Thymus (tissue), 14 donors: ENCODE measurements at places on chromosomes 13 and 19.

DNA sequence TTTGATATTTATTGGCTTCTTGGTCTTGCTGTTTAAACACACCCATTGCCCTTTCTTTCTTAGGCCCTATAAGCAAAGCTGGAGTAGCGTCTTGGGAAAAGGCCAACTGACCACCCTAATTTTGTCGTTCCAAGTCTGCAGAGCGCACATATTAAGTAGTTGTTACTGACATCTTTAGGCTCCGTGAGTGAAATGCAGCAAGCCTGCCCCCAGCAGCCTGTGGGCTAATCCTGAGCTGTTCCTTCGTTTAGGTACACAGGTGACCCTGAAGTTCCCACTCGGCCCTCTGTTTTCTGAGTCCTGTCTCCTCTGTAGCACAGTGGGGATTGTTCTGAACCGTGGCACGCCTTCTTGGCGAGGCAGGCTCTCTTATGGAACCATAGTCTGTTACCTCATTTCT, 170.5 kb downstream of the STK24 start:
- no peak for DNase-seq

GRCh38 chr13:79423801-79424642, 18.0 kb upstream of the RBM26 start:
- peak; percentile 25 for DNase-seq

GRCh38 chr13:59801107-59801880, 362.4 kb downstream of the DIAPH3 start:
- DNase-seq: no peak

DNA sequence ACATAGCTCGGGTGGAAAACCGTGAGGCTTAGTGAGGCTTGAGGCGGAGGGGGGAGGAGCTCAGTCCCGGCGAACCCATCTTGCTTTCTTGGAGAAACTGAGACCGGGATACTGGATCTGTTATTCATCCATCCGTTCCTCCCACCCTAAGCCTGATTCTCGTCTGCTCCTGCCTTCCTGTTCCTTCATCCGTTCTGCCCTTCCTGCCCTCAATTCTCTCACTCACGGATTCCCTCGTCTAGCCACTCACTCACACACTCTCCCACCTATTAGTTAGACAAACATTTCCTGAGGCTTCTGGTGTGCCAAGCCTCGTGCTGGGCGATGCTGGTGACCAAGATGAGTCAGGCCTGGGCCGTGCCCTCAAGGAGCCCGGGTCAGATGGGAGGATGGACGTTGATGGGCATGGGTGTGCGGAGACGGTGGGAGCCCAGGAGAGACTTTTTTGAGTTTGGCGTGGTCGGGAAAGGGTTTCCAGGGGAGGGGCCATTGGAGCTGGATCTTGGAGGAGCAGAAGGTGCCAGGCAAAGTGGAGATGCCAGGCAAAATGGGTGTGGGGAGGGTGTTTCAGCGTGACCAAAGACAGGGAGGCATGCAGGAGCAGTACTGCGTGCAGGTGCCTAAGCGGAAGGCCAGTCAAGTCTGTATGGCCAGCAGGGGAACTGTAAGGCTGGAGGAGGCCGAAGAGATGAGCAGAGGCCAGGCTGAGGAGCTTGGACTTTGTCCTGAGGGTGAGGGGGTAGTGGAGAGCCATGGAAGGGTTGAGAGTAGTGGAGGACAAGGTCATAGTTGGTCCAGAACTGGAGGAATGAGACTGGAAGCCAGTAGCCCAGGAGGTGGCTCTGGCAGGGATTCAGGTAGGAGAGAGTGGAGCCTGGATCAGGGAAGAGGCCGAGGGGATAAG, 7.4 kb upstream of the CNFN start:
- DNase-seq: no peak

DNA sequence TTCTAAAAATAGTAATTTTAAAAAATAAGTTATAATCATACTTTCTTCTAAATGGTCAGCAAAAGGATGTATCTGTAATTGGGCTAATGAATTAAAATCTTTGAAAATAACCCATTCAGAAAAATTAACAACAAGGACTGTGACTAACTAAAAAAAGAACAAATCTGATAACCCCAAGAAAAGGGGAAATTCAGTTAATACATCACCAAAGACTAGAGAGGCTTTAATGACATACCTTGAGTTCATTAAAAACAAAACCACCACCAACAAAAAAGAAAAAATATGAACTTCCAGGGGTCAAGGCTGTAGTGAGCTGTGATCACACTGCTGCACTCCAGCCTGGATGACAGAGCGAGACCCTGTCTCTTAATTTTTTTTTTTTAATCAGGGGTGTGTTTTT, 121.8 kb downstream of the TBC1D4 start:
- no peak for DNase-seq

DNA sequence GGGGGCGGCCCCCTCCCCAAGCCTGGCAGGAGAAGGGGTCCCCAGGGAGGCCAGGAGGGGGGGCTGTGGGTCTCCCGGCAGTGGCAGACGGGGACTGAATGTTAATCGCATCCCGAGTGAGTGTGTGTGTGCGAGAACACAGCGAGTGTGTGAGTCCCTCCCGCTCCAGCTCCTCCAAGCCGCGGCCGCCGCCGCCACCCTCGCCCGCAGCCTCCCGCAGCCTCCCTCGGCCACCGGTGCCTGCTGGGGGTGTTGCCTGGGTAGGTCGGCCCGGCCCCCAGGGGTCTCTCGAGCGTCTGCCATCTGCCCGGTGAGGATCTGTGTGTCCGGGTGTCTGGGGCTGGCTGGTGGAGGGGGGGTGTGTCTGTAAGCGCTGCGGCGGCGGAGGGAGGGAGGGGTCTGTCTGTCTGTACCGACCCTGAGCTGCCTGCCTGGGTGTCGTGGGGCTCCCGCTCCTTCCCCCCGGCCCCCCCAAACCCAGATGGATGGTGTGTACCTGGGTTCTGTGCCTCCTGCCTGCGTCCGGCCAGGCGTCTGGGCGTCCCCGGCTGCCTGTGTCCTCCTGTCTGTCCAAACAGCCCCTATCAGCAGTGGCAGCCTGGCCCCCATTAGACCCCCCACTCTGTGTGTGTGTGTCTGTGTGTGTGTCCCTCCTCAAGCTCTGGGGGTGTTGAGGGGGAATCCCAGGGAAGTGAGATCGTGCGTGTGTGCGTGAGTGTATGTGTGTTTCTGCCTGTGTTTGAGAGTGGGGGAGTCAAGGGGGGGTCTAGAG, at the start of gene GRIN2D:
Gene GRIN2D (plus strand): TSS at position 110 of the 772 bp plus-strand sequence. CDS start 4,725 bp downstream, outside the sequence.
- DNase-seq: no peak

GRCh38 chr13:76745261-76746200, 140.7 kb downstream of the KCTD12 start:
- no peak for DNase-seq

DNA sequence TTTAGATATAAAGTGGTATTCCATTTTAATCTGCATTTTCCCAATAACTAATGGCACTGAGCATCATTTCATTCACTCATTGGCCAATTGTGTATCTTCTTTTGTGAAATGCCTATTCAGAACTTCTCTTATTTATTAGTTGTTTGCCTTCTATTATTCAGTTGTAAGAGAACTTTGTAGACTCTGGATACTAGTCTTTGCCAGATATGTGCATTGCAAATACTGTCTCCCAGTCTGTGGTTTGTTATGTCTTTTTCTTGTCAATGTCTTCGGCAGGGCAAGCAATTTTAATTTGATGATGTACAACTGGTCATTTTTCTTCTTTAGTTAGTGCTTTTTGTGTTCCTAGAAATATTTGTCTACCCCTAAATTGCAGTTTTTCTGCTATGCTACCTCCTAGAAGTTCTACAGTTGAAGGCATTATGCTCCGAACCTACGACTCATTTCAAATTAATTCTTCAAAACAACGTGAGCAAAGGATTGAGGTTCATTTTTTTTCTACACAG, 115.9 kb downstream of the TSHZ3 start:
- DNase-seq: no peak

GRCh38 chr19:38502410-38503076, 69.1 kb downstream of the RYR1 start:
- DNase-seq: no peak

DNA sequence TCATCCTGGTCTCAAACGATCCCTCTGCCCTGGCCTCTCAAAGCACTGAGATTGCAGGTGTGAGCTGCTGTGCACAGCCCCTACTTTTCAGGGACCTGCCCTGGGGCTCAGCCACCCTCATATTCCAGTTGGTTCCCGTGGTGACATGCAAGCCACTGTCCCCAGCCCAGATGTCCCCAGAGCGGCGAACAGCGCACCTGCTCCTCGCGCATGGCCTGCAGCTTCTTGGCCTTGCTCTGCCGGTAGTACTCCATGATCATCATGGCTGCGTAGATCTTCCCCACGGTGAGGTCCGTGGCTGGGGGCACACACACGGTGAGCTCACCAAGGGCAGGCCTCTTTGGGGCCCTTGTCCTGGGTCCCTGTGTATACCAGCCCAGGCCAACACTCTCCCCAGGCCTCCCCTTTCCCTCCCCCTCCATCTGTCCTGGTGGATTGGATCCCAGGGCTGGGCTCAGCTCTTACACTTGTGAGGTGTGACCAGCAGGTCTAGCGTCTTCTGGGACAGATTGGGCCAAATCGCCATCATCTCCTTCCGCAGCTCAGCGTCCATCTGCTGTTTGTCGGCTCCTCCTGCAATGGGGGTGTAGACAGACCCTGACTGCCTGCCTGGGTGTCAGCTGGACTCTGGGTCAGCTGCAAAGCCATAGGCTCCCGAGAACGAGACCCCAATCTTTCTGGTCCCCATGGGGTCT, 64.0 kb downstream of the IER2 start:
- no peak for DNase-seq

- no peak for DNase-seq
These were observed 1505.1 kb downstream of the PCDH9 start for GRCh38 chr13:65725006-65725405.

- no peak for DNase-seq
These were observed 54.5 kb downstream of the TSSK6 start for GRCh38 chr19:19460761-19461265.

GRCh38 chr13:40993987-40994386, 25.1 kb downstream of the ELF1 start:
- DNase-seq: no peak

DNA sequence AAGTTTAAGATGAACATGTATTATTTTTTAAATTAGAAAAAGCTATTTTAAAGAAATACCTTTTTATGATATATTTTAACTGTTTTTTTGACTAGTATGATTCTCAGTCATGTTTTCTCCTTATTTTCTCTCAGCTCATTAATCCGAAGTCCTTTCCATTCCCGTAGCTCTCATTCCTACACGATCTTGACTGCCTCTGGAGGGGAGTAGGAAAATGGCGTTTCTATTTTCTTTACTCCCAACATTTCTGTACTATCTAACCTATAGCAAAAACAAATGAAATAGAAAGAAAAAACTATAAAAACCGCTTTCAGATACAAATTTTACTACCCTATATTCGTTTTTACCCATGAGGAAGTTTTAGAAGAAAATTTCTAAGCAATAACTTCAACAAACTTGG, 343.8 kb downstream of the RBM26 start:
- DNase-seq: no peak

GRCh38 chr19:38705197-38706019, 38.9 kb downstream of the CAPN12 start:
- DNase-seq: no peak

DNA sequence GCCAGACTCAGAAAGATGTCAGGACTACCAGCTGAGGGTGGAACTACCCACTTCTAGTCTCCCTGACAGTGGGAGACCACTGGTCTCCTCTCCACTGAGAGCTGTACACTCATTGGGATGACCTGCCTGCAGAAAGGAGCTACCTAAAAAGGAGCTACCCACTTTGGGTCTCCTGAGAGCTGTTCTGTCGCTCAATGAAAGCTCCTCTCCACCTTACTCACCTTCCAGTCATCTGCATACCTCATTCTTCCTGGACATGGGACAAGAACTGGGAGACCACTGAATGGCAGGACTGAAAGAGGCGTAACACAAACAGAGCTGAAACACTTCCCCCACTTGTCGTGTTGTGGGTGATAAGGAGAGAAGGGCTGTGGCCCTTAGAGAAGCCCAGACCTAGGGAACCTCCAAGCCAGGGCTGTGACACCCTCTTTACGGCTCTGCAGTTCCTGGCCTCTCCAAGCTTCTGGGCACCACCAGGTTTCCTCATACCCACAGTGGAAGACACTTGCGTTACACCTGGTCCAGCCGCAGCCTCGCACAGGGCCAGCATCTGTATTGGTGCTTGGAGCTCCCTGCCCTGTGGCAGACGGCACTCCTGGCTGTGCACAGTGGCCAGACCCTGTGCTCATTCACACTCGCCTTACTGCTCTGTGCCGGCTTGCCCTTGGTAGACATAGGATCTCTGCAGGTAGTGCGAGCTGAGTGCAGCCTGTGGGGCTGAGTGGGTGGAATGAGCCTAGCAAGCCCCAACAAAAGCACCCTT, 54.9 kb upstream of the SLITRK6 start:
- no peak for DNase-seq

- DNase-seq: no peak
These were observed 2.3 kb upstream of the ZNF347 start for GRCh38 chr19:53161123-53161522.

GRCh38 chr19:10087296-10088061, 1.4 kb downstream of the SHFL start:
- DNase-seq: no peak

GRCh38 chr13:99617474-99618255, 116.4 kb downstream of the TM9SF2 start:
- DNase-seq: no peak

DNA sequence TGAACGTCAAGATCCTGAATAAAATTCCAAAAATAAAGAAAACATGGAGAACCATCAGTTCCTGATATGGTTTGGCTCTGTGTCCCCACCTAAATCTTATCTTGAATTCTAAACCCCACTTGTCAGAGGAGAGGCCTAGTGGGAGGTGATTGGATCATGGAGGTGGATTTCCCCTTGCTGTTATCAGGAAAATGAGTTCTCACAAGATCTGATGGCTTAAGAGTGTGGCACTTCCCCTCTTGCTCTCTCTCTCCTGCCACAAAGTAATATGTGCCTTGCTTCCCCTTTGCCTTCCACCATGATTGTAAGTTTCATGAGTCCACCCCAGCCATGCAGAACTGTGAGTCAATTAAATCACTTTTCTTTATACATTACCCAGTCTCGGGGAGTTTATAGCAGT, 827.4 kb downstream of the GPC5 start:
- no peak for DNase-seq

DNA sequence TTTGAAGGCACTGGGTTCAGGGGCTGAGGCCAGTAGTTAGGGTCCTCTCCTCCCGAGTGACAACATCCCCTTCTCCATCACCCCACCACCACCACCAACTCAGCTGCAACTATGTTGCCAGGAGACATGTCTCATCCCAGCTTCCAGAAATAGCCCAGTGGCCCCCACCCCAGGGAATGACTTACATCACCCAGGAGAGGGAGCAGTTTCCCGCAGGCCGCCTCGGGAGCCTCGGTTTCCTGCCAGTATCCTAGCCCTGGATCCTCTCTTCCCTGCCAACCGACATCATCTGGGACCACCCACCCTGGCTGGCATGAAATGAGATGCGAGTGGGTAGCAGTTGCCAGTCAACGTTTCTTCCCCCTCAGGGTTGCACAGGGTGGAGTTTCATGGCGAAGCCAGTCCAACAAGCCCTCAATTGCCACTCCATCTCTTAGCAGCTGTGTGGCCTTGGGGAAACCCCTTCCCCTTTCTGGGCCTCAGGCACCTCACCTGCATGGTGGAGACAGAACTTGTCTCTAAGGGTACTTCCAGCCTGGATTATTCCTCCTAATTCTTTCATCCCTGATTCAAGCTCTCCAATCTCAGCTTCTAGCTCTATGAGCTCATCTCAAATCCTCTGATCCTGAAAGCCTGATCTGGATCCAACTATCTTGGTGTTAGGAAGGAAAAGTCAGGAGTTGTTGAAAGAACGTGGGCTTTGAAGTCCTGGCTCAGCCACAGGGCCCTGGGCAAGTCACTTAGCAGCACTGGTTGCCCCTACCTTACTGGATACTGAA, 3.9 kb upstream of the GSK3A start:
- no peak for DNase-seq
